ENCODE measurements at places on chromosomes 5 and 9. TPM values are rescaled to one million over a fixed set of nuclear protein-coding genes. Genes with fewer than 3 reads are reported as not detected.

Gene ZSWIM6
- 3.8 TPM for total RNA-seq

Gene TNFSF15
- total RNA-seq, result not detected

Gene TLE1
- total RNA-seq, result 29.1 TPM

Gene ADAMTSL2
- total RNA-seq, result 5.8 TPM

Gene CNTNAP3
- 0.05 TPM for total RNA-seq

Gene NXNL2
- total RNA-seq, result not detected

Gene C9
- total RNA-seq, result not detected

Gene PFN3
- not detected for total RNA-seq

All from cardiac ventricle fibroblast (primary cell).